ENCODE measurements at places on chromosomes 7 and 10.

GRCh38 chr10:100725869-100726426, 19.4 kb upstream of the PAX2 start:
- no peak for DNase-seq

- no peak for DNase-seq
These were observed 137.3 kb downstream of the VTI1A start for GRCh38 chr10:112584276-112584675.

DNA sequence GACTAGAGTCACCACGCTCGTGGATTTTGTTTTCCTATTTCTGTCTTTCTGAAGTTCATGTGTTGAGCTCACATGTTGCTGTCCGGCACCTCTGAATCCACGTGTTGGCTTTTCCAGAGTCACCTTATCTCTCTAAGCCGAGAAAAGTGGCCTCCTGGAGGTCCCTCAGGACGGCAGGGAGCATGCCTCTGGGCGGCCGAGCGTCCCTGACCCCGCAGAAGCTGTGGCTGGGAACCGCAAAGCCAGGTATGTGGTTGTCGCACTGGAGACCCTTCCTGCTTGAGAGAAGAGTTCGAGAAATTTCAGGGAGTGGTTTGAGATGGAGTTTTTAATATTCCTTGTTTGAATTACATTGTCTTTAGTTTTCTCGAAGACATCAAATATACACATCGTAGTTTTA, 12.6 kb downstream of the IQCE start:
- no peak for DNase-seq

GRCh38 chr7:46945328-46945727, 636.6 kb downstream of the TNS3 start:
- no peak for DNase-seq

DNA sequence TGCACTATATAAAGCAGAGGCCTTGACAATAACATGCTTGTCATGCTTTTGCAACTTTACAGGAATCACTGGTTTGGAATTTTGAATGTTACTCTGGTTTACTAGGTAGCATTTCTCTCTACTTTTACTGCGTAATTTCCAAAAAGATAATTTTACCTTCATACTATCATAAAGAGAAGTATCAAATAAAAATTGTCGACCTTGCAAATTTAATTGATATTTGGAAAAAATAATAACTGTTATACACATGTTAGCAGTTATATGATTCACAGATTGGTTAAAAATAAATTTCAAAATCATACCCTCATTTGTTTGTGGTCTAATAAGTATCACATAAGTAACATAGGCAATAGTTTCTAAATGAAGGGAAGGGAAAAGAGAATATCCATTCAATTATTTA, 228.5 kb upstream of the CACNA2D1 start:
- no peak for DNase-seq

GRCh38 chr10:35369049-35369611, 32.8 kb downstream of the CCNY start:
- no peak for DNase-seq

- no peak for DNase-seq
These were observed 3.5 kb upstream of the FAM20C start for GRCh38 chr7:188727-189500.

- DNase-seq = no peak
These were observed 192.4 kb upstream of the LRRN3 start for GRCh38 chr7:110898516-110898915.

DNA sequence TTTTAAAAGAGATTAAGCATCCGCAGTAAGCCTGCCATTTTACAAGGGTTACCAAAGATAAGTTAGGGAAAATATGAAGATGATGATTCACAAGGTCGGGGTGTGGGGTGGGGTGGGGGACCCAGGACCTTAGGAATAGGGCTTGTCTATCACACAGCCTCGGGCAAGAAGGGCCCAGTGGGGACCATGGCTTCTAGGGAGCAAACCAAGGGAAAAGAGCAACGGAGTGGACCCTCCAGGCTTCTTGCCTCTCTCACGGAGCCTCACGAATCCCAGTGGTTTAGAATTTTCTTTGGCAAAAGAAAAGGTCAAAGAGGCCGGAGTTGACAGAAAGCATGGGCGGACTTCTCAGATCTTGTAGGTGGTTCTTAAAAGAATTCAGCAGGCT, 1.3 kb downstream of the PRKCQ start:
- DNase-seq = no peak

GRCh38 chr7:55420530-55420929, 55.4 kb downstream of the LANCL2 start:
- DNase-seq = no peak

GRCh38 chr10:47261121-47261520, 38.9 kb upstream of the GDF10 start:
- no peak for DNase-seq

DNA sequence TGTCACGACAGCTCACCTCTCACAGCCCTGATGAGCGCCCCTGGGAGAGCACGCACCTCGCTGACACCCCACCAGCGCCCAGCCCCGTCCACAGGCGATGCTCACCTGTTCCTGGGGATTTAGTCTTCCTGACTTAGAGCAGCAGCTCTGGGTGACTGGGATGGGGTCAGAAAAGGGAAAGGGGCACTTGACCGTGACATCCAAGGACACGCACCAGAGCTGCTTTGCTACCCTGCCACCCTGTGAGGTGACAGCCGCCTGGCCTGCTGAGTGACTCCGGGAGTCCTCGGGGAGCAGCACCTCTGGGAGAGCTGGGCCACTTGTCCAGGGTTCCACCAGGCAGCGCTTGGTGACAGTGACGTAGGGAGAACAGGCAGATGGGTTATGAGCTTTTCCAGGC, 148.2 kb downstream of the PRKAG2 start:
- no peak for DNase-seq

DNA sequence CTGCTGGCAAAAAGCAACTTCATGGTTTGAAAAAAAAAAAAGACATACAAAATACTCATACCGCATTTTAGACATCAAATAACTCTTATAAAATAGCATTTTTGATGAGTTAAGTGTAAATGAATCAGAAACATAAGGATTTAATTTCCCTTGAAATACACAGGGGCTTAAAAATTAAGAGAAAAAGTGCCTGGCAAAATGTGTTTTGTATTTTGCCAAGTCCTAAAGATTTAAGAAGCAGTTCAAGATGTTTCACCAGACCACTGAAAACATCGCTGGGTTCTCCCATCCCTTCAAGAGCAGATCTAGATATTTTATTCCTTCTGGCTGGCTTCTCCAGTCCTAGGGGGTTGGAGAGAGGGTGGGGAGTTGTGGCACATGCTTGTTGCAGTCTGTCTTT, 396.4 kb downstream of the INHBA start:
- DNase-seq = no peak

DNA sequence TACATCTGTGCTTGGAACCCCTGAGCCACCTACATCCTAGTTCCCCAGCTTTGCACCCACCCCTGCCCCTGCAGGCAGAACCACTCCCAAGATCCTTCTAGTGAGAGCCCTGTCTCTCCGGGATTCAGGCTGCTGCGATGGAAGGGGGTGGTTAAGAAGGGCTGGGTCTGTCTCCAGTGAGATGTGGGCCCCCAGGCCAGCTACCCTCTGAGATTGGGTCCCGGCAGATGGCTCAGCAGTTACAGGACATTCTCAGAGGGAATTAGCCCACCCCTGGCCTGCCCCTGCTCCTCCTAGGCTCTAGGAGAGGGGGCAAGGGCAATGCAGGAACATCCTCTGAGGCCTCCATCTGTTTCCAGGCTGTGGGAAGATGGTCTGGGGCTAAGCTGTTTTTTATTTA, 27.7 kb downstream of the SLC29A3 start:
- DNase-seq = no peak

GRCh38 chr7:37208528-37208927, 240.1 kb downstream of the ELMO1 start:
- no peak for DNase-seq
